ENCODE measurements at places on chromosomes 5 and 9. TPM values are rescaled to one million over a fixed set of nuclear protein-coding genes. Genes with fewer than 3 reads are reported as not detected.
A peak's percentile ranks its signal among the peaks of the same experiment; 100 is the strongest.

Gene PAEP
- total RNA-seq, result 0.71 TPM

Gene MED7
- total RNA-seq, result 11.2 TPM

Gene CDH18
- total RNA-seq, result 0.56 TPM

Gene FST
- total RNA-seq, result 14.0 TPM

Gene TMEFF1
- total RNA-seq, result not detected

Gene CAMK2A
- not detected for total RNA-seq

Gene PCDHGA12
- 7.0 TPM for total RNA-seq

DNA sequence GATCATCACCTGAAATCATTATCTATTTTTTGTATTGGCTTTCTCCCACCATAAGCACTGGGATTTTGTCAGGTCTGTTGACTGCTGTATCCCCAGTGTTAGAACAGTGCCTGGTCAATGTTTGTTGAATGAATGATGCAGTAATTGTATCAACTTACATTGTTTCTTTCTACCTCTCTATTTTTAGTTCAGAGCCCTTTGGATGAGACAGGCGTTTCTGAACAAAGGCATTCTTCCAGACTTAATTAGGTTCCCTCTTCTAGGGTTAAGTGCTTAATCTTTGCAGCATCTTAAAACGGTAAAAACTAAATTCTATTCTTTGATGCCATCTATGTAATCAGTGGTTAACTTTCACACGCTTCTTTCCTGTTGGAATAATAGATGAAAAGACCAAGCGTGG lies 26.3 kb downstream of the SLC44A1 start:
- no peak for DNase-seq

DNA sequence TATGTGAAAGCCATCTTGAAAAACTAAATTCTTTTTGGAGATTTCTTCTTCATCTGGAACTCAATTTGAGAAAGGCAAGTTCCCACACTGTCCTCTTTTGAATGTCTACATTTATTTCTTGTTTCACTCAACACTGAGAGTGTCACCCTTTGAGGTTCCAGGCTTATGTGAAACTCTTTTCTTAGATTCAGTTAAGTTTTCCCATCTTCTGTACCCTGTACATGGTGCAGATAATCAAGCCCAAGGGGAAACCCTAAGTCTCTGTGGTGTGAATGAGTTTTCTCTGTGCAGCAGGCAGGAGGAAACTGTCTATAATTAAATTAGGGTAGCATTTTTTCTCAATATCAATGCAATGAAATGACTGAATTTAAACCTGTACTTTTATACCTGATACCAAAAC lies 72.3 kb upstream of the PRLR start:
- DNase-seq, result no peak

DNA sequence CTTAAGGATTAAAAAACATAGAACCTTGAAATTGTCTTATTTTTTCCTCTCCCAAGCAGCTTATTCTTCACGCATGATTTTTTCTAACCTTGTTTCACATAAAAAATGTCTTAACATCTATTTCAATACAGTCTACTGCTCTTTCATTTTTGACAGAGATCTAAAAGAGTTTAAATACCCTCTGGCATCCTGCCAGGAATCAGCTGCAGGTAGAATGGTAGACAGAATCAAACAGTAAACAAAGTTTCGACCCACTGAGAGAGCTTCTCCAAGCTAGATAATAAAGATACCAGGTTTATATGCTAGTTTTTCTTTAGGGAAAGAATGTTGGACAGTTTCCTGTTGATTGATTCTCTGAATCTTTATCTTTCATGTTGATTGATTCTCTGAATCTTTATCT lies 555.8 kb upstream of the CDH9 start:
- DNase-seq, result no peak

DNA sequence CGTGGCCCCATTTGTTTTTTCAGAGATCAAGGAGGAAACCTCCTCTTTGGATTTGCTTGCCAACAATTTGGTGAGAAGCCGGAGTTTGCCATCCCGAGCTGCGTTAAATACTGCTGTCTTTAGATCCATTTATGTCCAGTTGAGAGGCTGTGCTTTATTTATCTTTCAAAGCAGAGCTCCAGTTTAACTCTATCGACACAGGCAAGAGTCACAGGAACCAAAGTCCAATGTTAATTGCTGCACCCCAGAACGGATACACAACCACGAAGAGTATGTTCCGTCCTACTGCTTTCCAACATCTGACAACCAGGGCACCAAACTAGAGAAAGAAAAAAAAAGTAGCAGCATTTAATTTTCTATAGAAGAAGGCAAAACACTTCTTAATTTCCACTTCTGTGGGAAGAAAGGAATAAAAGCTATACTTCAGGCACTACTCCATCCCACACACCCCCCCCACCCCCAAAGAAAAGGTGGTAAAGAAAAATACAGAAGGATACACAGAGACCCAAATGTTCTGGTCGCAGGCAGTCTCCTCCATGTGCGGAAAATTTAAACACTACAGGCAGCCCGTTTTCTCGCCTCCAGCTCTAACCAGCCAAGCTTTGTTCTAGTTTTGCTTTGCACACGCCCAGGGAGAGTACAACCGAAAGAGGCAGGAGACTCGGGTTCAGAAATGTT lies 1.1 kb downstream of the FEM1C start:
- no peak for DNase-seq

DNA sequence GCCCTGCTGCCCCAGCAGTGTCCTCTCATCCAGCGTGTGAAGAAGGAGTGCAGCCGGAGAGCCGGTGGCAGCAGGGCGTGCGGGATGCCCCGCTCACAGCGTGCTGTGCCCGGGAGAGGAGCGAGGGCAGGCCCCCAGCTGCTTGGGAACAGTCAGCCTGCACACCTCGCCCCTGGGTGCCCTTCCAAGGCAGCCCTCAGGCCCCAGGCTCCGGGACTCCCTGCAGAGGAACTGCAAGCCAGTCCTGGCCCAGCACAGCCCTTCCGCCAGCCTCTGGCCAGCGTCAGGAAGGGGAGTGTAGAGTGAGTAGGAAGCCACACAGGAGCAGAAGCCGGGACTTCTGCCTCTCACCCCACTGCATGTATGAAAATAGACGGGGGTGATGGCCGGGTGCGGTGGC lies 43.5 kb downstream of the ADAMTS2 start:
- DNase-seq, result peak; percentile 74

GRCh38 chr9:13607481-13608441 lies 328.3 kb upstream of the MPDZ start:
- no peak for DNase-seq

- DNase-seq, result no peak
Measured at GRCh38 chr5:62093976-62094375, 212.0 kb upstream of the KIF2A start.

GRCh38 chr9:129113645-129114304 lies 2.6 kb downstream of the PTPA start:
- no peak for DNase-seq

DNA sequence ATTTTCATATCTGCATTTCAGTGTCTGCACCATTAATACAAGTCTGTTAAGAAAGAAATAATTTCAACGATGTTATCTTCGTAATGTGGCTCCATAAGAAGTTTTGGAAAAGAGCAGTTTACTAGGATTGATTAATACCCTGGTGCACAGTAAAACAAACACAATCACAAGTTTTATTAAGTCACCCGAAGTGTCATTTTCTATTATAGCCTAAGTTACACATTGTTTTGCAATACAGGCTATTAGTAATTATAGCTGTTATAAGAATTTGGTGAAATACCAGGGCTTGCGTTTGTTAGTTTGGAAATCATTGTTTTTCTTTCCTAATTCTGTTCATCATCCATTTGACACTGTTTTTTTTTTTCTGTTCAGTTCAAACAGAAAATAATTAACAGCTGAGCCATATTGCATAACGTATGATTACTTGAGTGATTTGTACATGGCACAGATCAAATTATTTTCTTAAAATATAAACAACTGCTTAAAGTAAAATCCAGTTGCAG lies 30.6 kb downstream of the LVRN start:
- DNase-seq, result no peak

- DNase-seq, result no peak
Measured at GRCh38 chr9:88007291-88007650, 32.9 kb upstream of the CDK20 start.

DNA sequence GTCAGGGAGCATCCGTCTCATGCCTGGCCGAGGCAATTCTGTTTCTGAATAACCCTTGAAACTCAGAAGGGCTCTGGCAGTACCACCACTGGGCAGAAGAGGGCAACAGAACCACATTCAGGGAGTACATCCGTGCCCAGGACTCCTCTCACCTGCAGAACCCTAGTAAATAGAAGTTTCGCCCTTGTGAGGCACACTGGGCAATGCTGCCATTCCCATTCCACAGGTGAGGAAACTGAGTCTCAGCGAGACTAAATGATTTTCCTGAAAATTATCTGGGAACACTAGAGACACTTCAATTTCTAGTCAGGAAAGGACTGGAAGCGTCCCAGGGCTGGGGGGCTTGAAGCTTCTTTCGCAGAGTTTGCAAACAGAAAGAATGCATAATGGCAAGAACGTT lies 74.7 kb downstream of the FGF1 start:
- DNase-seq, result peak; percentile 89

DNA sequence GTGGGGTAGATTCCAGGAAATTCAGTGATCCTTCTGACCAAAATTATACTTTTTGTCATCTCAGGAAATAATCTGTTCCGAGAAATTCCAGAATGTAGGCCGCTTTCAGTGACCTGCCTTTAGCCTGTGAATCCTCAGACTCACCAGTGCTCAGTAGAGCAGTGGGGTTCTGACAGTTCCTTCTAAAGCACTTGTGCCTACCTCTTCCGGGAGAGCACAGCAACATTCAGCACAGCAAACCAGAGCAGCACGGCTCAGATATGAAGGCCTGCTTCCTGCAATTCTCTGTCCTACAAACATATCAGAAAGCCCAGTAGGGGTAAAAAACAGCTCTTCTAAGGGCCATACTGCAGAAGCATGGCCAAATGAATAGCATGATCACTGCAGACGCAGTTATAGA lies 15.0 kb downstream of the FANCC start:
- DNase-seq, result no peak

DNA sequence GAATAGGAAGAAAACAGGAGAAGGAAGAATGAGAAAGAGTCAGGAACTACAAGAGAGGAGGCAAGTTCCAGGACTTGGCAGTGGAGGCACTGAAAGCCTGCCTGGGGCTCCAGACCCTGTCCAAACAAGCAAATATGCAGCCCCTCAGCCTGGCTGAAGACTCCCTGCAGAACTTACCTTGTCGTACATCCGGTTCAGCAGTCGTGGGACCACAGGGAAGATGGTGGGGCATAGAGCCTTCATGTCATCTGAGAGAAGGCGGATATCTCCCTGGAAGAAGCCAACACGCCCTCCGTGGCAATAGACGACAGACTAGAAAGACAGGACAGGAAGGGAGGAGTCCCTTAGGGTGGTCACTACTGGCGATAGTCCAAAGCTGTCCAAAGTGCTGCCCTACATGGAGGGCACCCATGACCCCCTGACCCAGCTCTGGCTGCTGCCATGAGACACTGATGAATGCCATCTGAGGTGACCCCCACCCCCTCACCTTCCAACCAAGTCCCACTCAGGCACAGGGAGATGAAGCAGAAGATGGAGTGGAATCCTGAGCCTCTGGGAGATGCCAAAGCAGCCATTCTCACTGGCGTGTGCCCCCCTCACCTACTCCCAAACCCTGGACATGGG lies 27.7 kb upstream of the MEIKIN start:
- no peak for DNase-seq

DNA sequence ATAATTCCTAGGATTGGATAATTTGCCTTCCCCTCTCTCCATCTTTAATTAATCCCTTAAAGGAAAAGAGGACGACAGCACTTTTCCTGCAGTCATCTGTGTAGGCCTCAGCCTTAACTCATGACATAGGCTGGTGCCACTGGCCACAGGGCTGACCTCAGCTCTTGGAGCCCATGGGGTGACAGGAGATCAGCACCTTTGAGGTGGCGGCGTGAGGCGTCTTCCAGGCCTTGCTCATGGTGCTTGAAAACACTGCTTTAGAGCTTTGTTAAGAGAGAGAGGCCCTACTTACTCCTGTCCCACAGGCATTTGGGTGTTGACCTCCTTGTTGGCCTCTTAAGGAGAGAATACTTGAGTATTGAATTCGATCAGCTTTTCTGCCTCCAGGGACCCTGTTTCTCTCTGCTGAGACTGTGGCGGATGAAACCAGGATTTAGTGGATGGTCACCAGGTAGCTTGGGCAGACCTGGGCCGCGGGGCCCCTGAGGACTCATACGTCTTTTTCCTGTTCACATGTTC lies 23.4 kb downstream of the TENT4A start:
- no peak for DNase-seq

Measured in lower leg skin (tissue), 4 donors.